CD4-positive, alpha-beta T cell treated with Interleukin-6 for 4 hours (primary cell): ENCODE measurements at places on chromosomes 7 and 10.
A peak's percentile ranks its signal among the peaks of the same experiment; 100 is the strongest.

GRCh38 chr10:28664369-28664740 lies 13.0 kb upstream of the BAMBI start:
- DNase-seq: no peak

GRCh38 chr7:100589341-100589947 lies 3.3 kb downstream of the FBXO24 start:
- DNase-seq: no peak

DNA sequence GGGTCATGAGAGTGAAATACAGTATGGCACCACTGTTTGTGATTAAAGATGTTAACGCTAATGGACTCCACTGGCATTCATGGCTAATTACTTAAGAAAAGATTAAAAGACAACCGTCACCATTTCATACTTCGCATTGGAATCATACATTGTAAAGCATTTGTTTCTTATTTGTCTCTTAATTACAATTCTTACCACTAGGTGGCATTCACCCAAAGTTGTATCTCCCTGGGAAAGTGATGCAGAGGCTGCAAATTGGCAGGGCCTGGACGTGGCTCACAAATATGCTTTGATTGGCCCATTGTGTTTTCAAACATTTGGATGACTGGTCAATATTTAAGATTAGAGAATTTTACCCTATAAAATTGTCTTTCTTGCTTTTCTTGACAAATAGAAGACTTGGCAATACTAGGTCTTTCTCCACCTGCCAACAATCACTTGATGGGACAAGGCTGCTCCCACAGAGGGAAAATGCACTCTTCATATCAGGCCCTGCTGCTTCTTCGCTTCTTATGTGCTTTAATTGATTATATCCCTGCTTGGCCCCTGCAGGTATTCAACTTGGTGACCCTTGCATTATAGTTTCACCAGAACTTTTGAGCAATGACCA lies 72.1 kb upstream of the STARD3NL start:
- DNase-seq: peak; percentile 7

DNA sequence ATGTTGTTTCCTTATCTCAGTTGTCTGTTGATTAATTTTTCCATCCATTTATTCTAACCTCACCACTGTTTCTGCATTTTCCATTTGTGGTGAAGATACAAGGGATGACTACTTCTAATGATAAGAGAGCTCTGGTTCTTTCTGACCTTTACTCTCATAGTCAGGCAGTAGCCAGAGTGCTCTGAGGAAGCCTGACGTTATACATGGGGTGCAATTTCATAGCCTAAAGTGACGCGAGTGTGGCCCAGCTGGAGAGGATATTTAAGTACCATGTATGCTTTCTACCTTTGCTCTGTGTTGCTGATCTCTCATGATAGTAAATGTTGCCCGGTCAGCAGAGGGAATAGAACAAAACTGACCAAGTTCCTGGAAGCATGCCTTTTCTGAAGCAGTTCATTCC lies 33.9 kb upstream of the CYCS start:
- no peak for DNase-seq

DNA sequence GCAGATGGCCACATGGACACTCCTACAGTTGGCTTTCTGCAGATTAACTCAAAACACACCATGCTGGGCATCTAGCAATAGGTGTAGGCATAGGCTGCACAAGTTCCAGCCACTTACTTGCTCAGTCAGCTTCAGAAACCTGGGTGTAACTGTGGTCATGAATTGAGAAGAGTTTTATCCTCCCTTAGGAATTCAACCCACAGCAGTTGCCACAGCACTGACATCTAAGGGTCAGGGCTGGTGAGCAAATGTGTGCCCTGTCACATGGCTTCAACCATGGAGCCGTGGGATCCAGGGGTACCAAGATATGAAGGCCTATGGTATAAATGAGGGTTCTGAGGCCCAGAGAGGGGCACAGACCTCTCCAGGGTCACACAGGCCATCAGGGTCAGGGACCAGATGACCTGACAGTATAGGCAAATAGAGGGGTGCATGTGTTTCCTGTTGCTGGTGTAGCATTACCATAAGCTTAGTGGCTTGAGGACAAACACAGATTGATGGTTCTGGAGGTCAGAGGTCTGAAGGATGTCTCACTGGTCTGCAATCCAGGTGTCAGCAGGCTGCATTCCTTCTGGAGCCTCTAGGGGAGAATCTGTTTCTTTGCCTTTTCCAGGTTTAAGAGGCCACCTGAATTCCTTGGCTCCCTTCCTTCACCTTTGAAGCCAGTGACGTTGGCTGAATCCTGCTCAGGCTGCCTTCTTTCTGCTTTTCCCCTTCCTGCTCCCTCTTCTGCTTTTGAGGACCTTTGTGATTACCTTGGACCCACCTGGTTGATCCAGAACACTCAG lies 24.1 kb downstream of the MINDY4 start:
- no peak for DNase-seq

DNA sequence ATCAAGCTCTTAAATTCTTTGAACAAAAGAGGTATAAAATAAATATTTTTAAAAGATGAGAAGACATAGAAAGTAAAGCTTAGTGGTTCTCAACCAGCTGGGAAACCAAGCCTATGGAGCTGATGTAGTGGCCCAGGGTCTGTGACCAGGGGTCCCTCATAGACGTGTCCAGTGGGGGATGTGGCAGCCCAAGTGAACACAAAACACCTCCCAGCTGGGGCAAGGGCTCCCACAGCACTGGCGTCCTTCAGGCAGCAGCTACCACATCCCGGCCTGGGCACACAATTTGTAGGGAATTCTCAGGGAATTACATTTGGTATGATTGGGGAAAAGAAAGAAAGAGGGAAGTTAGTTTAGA lies 17.8 kb upstream of the CCDC71L start:
- DNase-seq: no peak

GRCh38 chr10:31604096-31604495 lies 285.1 kb downstream of the ZEB1 start:
- DNase-seq: no peak

GRCh38 chr10:80518807-80519360 lies 18.8 kb upstream of the SH2D4B start:
- no peak for DNase-seq

- no peak for DNase-seq
Measured at GRCh38 chr7:79398138-79398749, 55.2 kb downstream of the MAGI2 start.

GRCh38 chr7:148941598-148942275 lies 57.6 kb upstream of the EZH2 start:
- peak; percentile 74 for DNase-seq

DNA sequence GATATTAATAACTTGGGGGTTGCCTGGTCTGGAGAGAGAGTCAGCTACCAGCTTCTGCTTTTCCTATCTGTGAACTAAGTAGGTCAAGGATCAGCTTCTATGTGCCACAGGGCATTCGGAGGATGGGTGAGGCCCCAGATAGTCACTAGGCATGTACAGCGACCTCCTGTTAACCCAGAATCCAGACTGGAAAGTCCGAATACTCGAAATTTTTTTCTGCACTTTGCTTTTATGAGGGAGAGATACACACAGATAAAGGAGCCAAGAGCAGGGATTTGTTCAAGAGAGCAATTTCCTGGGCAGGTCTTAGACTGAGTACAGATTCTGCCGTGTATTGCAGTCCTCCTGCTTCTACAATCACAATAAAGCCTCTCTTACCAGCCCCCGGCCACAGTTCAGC lies 54.2 kb downstream of the EMX2 start:
- DNase-seq: no peak

- DNase-seq: no peak
Measured at GRCh38 chr10:131102676-131103075, 208.8 kb downstream of the TCERG1L start.

GRCh38 chr7:31416381-31416870 lies 75.9 kb upstream of the NEUROD6 start:
- DNase-seq: no peak

DNA sequence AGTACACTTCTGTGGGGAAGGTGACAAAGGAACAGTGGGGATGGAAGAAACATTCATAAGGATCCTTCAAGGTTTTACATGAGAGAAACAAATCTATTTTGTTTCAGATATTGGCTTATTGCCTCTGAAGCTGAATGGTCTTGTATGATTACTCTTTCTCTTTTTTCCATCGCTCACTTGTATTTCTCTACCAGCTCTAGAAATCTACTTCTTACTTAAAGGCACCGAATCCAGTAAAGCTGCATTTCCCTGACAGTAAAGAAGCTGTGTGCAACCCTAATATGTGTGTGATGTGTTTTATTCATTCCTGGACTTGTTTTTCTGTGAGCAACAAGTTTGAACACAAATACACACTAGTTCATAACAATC lies 45.2 kb upstream of the NXPH1 start:
- DNase-seq: no peak

DNA sequence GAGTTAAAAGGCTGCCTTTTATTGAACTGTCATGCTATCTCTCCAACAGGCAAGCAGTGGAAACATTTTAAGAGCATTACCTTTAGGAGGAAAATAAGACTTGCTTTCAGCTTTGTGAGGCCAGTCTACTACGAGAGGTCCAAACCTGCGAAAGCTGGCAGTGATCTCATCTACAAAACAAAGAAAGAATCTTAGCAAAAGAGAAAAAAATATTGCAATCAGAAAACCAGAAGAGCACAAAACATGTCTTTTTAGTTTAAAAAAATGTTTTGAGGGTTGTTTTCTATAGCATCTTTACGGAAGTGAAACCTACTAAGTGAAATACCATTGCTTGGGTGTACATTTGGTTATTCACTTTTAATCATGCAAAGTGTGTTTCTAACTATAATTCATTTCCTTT lies 147.9 kb downstream of the CPEB3 start:
- DNase-seq: no peak

- no peak for DNase-seq
Measured at GRCh38 chr7:21023841-21024484, 237.3 kb upstream of the SP8 start.

DNA sequence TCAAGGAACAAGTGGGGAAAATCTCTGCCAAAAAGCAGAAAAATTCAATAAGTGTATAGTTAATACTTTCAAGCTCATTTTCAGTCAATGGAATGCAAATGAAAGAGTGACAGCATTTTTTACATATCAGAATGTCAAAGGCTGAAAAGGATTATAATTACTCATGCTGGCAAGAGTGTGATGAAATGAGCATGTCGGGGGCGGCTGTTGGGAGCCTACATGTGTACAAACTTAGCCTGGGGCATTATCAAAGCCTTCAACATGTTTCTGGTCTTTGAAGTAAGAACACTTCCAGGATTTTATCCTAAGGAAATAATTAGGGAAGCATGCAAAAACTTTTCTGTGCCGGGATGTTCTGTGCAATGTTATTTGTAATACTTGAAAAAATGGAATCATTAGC lies 221.7 kb upstream of the LYZL1 start:
- DNase-seq: no peak

- no peak for DNase-seq
Measured at GRCh38 chr10:71835671-71836595, 15.1 kb downstream of the PSAP start.

DNA sequence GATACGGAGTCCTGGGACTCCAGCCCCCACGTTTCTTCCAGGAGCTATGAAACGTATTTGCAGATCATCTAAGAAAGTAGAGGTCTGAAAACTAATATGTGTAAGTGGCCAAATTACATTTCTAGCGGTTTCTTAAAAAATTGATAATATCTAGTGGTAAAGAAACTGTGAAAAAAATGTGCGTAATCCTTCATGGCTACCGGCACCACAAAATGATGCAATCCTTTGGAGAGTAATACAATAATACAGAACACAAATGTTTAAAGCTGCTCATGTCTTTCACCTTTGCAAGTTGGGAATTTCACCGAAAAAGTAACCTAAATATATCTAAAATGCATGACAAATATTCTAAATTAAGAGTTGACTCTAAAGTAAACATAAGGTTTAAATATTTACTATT lies 742.1 kb downstream of the GRID1 start:
- no peak for DNase-seq

- DNase-seq: no peak
Measured at GRCh38 chr10:119680650-119681081, 29.5 kb downstream of the BAG3 start.

DNA sequence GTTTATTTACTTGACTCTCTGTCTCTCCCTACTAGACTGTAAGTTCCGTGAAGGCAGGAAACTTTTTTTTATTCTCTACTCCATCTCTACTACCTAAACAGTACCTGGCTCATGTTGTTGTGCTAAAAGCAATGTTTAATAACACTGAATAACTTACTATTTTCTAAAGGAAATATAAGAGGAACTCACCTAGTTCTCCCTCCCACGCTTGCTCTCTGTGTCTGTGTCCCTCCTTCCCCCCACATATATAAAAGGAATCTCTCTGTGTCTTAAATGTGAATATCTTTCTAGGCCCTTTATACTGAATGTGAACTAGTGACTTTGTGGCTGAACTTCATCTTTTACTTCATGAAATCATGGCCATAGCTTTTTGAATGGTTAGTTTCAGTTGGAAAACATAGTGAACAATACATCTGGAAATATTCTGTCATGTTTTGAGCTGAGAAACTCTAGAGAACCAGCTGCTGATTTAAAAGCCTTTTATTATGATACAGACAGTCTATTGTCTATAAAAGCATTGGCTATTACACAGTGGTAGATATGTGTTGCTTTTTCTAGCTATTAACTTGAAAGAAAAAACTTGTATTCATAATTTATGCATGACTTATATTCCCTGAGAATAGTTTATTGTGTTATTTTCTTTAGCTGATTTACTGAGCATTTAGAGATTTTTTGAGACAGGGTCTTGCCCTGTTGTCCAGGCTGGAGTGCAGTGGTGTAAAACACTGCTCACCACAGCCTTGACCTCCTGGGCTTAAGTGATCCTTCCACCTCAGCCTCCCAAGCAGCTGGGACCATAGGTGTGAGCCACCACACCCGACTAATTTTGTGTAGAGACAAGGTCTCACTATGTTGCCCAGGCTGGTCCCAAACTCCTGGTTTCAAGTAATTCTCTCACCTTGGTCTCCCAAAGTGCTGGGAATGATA lies 42.5 kb downstream of the VCL start:
- DNase-seq: no peak

DNA sequence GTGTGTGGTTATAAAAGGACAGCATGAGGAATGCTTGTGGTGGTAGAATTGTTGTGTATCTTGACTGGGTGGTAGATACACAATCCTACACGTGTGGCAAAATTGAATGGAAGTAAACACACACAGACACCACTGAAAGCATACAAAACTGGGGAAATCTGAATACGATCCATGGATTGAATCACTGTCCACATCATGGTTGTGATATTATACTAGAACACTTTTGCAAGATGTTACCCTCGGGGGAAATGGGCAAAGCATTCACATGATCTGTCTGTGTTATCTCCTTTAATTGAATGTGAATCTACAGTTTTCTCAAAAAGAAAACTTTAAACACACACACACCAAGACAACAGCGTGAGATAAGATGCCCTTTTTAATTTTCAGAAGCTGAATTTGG lies 165.2 kb upstream of the CELF2 start:
- no peak for DNase-seq
